ENCODE measurements at places on chromosomes 1 and 21.

- no peak for DNase-seq
These were observed 960 bp downstream of the MX2 start for GRCh38 chr21:41362605-41363369.

DNA sequence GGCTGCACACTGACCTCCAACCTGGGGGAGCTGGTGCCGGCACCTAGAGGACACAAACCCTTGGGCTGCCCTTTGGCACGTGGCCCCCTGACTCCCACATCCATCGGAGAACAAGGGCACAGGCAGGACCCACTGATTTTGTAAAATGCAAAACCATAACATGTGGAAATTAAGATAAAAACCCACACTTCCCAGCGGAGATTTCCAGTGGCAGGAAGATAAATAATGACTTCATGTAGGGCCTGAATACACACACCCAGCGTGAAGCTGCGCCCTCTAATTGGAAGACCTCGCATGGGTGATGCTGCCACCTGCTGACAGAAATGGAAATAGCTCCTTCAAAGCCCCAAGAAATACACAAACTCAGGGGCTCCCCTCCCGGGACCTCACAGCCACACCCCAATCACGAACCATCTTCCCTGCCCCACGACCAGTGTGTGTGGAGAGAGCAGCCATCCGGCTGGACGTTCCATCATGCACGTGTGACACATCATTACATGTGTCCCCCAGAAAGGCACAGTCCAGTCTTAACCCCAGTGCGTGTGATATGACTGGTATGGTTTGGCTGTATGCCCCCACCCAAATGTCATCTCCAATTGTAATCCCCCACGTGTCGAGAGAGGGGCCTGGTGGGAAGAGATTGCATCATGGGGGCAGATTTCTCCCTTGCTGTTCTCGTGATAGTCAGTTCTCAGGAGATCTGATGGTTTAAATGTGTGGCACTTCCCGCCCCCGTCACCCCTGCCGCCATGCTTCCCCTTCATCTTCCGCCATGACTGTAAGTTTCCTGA, 5.7 kb upstream of the TPRG1L start:
- DNase-seq, result peak; percentile 43

DNA sequence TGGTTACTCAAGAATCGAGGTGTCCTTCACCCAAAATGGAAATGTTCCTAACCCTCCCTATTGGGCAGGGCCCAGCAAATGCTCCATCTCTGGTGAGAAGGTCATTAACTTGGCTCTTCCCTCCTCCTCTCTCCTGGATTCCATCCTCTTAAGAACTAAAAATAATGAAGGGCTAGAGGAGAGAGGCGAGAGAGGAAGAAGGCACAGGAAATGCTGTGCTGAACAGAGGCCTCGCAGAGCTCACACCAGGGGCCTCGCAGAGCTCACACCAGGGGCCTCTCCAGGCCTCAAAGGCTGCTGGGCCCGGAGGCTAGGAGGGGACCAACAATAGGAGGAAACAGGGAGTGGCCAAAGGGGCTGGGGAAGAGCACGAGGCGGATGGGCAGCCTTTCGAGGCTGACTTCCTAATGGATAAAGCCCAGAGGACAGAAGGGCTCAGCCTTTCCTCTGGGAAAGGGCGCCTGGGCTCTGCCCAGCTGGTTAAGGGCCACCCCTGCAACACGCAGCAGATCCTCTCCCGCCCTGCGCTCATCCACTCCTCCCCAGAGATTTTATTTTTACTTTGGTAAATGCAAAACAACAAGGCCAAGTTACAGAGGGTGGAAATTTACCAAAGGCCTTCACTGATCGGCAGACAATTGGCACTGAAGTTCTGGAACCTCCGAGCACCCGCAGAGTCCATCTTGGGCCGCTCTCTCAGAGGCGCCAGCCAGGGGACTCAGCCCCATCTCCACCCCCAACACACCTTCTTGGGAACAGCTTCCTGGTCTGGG, 78.5 kb downstream of the ITPKB start:
- no peak for DNase-seq

GRCh38 chr1:1892079-1892762, 1.3 kb upstream of the GNB1 start:
- DNase-seq, result no peak

GRCh38 chr1:241706967-241707366, 54.9 kb downstream of the WDR64 start:
- DNase-seq, result peak; percentile 31

GRCh38 chr1:165537356-165538109, 6.3 kb upstream of the LRRC52 start:
- no peak for DNase-seq

- no peak for DNase-seq
These were observed 19.7 kb upstream of the LAPTM5 start for GRCh38 chr1:30777060-30777903.

GRCh38 chr21:33116676-33117075, 46.7 kb downstream of the OLIG1 start:
- DNase-seq, result no peak

GRCh38 chr1:91751275-91751674, 134.7 kb downstream of the TGFBR3 start:
- peak; percentile 64 for DNase-seq

DNA sequence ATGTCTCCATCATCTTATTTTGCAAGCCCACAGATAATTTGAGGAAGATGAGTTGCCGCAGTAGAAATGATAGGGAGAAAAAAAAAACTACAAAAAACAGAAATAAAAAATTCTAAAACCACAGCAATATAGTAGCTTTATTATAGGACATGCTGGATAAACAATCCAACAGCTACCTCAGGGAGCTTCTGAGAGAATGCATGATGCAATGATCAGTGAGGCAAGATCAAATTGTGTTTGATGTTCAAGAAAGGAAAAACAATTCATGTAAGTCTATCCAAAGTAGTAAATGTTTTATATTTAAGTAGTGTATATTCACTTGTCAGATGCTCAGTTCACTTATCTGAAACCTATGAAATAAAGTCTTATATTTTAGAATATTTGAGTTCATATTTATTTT, 6.7 kb downstream of the CR1L start:
- DNase-seq, result no peak

GRCh38 chr1:23527900-23528249, 3.2 kb downstream of the E2F2 start:
- DNase-seq, result no peak

DNA sequence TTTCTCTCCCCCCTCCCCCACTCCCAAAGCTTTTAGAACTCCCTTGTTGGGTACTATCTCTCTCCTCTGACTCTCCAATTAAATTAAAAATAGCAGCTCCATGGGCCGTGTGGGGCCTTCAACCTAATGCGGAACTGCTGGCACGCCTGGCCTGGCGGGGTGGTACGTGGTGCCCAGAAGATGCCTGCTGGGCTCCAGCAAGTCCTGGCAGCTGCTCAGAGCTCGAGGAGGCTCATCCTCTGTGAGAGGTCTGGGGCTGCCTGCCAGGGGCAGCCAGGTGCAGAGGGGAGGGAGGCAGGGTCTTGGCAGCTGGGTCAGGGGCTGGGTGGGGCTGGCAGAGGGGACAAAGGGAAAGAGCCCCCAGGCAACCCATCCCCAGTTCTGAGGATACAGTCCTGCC, 74.4 kb downstream of the ACTL8 start:
- no peak for DNase-seq

DNA sequence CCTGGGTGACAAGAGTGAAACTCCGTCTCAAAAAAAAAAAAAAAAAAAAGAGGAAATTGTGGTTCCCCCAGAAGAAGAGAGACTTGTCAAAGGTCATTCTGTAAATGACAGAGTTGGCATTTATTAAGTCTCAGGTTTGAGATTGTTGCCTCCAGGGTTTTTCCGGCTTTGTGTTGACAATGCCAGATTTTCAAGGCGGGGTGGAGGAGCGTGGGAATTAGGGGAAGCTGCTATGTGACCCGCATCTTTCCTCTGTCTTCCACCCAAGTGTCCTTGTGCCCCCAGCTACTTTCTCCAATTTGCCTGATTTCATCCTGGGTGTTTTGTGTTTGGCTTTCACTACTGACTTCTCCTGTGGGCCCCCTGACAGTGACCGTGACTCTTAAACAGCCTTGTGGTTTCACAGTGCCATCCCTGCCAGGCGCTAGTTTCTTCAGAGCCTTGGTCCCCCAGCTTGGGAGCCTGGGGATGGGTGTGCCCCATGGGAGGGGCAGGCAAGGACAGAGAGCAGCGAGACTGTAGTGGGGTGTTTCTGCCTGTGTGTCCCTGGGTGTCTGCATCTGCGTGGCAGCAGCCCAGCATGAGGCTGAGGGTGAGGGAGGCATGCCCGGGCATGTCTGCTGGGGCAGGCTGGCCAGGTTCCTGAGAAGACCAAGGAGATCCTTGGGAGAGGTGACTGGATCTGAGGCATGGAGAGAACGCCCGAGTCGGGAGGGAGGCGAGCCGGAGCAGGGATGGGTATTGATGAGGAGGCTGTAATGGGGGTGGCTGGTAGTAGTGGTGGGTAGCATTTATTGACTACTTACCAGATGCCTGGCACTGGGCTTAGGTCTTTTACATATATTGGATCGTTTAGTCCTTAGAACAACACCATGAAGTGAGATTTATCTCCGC, 46.3 kb downstream of the IER5 start:
- no peak for DNase-seq

GRCh38 chr1:235831148-235831547, 35.6 kb downstream of the LYST start:
- DNase-seq, result no peak

DNA sequence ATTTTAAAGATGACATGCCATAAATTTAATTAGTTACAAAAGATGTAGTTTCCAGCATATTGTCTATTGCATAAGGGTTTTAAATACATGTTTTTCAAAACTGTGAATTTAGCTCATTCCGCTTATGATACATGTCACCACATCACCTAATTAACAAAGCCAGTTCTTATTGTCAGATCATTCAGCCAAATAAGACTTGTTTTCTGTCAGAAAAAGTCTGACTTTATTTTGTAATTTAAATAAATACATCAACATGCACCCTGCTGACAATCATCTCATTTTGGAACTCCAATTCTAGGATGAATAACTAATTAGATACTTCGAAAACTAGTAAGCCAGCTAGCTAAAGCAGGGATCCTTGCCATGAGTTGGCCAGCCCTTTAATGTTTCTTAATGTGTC, 110.9 kb upstream of the APP start:
- DNase-seq, result no peak

GRCh38 chr1:46220808-46221207, 17.7 kb downstream of the LURAP1 start:
- DNase-seq, result no peak

GRCh38 chr1:52679048-52679447, 19.1 kb downstream of the COA7 start:
- DNase-seq, result no peak

DNA sequence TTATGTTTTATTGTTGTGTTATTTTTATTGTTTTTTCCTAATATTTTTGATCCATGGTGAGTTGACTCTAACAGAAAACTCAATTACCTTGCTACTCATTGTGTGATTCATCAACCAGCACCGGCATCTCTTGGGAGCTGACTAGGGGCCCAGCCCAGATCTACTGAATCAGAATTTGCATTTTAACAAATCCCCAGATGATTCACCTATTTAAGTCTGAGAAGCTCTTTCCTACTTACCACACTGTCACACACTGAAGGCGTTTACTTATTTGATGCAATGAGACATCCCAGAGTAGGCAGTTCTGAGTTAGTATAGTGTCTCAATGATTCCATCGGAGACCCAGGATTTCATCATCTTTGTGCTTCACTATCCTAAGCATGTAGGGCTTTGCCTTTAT, 416.6 kb downstream of the RWDD3 start:
- no peak for DNase-seq

- DNase-seq, result no peak
These were observed 4.9 kb downstream of the PLCH2 start for GRCh38 chr1:2480986-2481364.

DNA sequence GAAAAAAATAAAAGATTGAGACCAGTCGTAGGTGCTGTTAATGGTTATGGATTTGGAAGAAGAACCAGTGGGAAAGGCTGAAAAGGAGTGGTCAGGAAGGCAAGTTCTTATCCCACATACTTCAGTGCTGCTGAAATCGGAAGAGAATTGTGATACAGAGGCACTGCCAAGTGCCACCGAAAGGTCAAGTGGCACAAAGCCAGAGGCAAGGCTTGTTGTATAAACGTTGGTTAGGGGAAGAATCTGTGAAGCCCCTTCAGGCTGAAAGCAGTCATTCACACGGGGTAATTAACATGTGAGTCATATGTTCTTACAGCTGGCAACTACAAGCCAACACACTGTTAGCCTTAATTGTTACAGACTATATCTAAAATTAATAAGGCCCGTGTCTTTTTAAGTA, 48.8 kb downstream of the ZBTB40 start:
- no peak for DNase-seq

DNA sequence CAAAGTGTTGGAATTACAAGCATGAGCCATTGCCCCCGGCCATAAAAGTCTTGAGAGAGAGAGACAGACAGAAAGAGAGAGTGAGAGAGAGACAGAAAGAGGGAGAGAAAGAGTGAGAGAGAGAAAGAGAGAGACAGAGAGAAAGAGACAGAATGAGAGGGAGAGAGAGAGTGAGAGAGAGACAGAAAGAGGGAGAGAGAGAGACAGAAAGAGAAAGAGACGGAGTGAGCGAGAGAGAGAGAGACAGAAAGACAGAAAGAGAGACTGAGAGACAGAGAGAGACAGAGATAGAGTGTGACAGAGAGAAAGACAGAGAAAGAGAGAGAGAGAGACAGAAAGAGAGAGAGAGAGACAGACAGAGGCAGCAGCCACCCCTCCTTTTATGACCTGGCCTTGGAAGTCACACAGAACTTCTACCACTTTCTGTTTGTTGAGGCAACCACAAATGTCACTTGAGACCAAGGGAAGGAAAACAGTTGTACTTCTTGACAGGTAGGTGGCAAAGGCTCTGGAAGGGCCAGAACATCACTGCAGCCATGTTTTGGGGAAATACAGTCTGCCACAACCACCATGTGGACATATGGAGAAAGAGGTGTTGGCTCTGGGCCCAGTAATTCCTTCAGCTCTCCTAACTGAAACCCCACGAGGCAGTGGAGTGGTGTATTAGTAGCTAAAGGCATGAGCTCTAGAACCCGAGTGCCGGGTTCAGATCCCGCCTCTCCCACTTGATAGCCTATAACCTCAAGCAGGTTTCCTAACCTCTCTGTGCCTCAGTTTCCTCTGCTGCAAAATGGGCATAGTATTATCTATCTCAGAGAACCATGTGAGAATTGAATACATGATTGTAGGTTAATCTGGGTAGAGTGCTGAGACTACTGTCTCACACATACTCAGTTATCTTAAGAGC, 50.6 kb downstream of the TNFRSF8 start:
- DNase-seq, result no peak

DNA sequence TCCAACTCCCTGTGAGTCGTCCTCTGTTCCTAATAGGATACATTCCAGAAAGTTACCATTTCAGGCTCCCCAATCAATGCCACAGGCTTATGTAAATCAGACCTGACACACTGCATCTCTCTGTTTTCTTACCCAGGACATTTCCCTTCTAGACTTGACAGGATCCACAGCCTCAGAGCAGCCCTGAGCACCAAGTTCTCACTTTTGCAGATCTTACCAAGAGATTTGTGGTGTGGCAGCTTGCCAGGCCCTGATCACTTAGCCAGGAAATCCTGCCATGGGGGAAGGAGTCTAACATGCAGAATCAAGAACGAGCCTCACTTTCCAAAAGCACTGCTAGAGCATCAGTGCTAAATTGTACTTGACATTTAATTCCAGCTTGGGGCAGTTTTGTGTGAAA, 202.9 kb downstream of the TBX15 start:
- DNase-seq, result no peak

- DNase-seq, result no peak
These were observed 37.6 kb downstream of the RGS5 start for GRCh38 chr1:163165119-163165518.
